Hypothalamus (tissue), 51 donors: ENCODE measurements at places on chromosomes 7 and 10.

DNA sequence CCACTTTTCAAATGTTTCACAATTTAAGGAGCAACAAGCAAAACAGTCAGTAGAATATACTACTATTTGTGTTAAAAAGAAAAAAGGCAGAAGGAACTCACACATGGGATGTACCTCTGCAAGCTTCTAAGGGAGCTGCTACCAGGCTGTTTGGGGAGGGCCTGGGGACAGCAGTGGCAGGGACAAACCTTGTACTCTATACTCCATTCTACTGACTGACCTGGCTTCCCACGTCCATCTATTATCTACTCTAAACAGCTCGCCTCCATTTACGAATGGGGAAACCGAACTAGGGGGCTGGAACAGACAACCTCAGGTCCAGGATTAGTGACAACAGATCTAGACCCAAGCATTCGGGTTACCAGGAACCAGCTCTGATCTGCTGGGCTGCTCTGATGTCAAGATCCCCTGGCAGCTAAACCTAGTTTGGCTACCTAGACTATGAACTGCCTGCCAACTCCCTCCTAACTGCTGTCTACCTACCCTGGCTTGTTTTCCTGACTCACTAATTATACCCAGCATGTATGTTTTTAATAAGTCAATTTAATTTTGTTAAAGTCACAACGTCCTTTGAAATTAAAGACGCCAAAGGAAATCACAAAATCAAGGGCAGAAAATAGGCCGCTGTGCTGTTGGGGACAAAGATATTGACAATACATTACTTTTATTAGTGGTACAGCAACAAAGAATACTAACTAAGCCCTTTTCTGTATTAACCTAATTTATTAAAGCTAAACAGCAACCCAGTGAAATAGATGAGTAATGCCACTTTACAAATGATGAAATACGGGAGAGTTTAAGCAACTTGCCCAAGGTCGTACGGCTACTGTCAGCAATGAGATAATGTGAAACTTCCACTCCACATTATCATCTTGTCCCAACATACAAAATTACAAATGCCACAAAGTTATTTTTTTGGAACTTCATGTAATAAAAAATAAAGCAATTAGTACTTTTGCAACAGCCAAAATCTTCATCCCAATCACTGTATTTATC is 5.3 kb downstream of the PSAP start:
- DNase-seq, result no peak

DNA sequence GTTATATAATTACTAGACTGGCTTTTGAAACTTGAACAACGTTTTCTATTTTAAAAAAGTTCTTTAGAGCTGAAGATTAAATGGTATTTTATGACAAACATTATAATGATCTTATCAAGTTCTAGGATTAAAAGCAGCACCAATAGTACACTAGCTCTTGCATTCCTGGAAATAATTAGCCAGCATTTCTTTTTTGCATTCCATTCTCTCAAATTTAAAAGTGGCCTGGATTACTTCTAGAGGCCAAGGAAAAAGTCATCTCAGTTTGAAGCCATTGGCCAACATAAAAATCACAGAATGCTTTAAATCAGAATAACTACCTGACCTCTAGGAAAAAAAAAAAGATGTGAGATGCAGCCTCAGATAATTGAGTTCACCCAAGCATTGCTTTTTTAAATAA is 1326.4 kb upstream of the SORCS1 start:
- DNase-seq, result no peak

DNA sequence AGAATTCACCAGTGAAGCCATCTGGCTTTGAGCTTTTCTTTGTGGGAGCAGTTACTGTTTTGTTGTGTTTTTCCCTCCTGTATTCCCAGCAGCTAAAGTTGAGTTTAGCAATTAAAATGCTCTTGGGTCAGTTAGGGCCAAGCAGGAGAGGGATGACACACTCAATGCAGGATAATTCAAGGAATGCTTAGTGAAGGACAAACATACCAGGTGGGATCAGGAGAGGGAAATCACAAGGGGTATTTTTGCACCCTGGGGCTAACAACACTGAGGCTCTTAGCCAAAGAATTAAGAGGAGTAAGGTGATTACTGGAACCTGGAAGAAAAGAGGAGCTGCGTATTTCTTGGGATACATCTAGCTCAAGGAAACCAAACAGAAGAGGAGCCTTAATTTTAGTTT is 82.4 kb upstream of the KCND2 start:
- no peak for DNase-seq

- DNase-seq, result no peak
These were observed 194.8 kb downstream of the MAD1L1 start for GRCh38 chr7:2037808-2038522.

DNA sequence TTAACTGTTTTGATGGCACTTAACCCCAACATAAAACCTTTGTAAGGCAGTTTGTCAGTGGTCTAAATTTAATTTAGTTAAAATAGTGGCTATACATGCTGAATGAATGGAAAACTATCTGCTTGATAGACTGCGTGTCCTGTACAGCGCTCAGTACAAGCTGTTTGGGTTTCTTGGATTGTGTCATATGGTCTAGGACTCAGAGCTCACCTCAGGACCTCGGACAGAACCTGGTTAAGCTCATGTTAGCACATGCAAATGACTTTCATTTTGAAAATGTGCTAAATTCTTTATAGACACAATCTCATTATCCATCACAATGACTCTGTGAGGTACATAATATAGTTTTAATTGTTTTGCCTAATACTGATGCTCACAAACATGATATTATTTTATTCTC is 55.7 kb upstream of the RELN start:
- no peak for DNase-seq
